HL-60 (cell line): ENCODE measurements at places on chromosomes 7 and 10.

GRCh38 chr10:124415210-124415609 lies 3.5 kb downstream of the OAT start:
- DNase-seq, result no peak

DNA sequence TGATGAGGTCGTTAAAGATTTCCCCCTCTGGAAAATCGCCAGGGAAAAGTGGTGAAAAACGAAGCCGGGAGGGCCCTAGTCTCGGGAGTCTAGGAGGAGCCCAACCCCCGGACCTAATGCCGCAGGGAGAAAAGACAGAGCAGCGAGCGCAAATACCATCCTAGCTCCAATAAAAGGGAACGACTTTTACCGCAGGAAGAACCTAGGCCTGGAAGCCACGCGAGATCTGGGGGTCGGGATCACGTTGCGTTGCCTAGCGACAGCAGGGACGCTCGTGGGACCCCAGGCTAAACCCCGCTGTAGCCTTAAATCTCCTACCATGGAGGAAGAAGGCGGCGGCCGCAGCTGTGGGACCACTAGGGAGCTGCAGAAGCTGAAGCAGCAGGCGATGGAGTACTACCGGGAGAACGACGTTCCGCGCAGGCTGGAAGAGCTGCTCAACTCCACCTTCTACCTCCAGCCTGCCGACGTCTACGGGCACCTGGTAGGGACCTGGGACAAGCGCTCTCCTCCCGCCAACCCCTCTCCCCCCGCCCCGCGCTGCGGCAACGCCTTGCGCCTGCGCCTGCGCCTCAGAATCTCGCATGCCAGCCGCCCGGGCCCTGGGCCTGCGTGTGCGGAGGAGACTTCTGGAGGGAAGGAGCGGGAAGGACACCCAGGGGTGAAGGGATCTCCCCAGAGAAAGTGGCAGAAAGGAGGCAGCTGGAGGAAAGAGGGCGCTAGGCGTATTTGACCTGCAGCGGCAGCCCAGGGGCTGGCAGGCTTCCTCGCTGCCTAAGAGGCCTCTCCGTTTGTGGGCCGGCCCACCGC lies at the start of gene ENO4:
Gene ENO4, plus strand, starts transcription at position 252 of the 810 bp plus-strand sequence. Its CDS starts 68 bp downstream, at position 320.
- DNase-seq, result no peak

DNA sequence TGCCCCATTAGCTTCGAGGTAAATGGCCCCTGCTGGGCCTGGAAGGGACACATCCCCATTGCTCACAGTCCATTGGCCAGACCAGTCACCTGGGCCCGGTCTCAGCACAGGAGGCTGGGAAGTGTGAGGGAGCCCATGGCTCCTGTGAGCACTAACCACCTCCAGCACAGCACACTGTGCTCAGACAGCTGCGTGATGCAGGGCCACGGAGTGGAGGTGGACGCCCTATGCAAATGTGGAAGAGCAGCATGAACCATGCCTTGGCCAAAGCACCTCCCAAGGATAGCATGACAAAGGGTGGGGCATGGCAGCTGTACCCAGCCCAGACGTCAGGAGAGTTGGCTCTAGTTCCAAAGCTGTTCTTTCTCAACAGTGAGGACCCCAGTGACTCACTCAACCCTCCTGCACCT lies 120.1 kb upstream of the ZMIZ1 start:
- DNase-seq, result no peak

DNA sequence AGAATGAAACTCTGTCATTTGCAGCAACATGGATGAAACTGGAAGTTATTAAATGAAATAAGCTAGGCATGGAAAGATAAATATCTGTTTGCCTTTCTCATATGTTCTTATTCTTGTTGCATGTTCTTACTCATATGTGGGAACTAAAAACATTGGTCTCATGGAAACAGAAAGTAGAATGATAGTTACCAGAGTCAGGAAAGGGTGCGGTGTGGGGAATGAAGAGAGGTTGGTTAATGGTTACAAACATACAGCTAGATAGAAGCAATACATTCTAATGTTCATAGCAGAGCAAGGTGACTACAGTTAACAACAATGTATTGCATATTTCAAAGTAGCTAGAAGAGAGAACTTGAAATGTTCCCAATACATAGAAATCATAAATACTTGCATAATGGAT lies 105.1 kb downstream of the FAM107B start:
- no peak for DNase-seq

GRCh38 chr7:332646-333392 lies 42.8 kb downstream of the FOXL3 start:
- DNase-seq, result peak; percentile 35
